ENCODE measurements at places on chromosomes 3 and 15.

DNA sequence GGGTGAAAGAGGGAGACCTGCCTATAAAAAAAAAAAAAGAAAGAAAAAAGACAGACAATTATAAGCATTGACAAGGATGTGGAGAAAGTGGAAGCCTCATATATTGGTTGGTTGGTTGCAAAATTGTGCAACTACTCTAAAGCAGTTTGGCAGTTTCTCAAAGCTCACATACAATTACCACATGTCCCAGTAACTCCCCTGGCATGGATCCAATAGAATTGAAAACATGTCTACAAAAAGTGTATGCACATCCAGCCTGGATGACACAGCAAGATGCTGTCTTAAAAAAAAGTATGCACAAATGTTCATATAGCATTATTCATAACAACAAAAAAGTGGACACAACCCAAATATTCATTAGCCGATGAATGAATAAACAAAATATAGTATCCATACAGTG is 19.5 kb downstream of the SETMAR start:
- DNase-seq = no peak

GRCh38 chr3:184583578-184584451 is 22.2 kb downstream of the EPHB3 start:
- DNase-seq = no peak

GRCh38 chr3:37921025-37921424 is 59.3 kb downstream of the CTDSPL start:
- DNase-seq = no peak

DNA sequence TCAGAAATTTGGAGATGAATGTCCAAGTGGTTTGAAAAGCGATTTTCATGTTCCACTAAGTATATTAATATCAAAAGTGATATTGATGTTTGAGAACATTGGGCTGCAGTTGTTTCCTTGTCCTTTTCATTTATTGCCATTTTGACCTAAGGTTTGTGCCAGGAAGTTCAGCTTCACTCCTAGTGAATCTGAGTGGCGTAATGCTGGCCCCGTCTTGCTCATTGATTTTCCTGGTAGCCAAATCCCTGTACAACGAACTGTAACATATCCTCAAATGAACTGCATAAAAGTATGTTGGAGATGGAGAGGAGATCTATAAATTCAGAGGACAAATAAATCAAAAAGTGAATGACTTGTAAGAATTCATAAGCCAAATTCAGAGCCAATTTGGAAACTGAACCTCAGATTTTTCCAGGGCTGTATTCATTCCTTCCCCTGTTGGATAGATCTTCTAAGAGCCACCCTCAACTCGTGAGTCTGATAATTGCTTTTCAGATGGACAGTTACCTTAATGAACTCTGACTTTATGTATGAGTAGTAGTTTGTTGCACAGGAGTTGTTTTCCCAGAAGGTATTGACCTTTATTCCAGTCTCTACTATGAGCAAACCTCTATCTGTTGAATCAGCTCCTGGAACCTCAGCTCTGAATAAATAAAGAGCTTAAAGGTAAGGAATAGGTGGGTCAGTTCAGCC is 72.8 kb downstream of the ITPR1 start:
- no peak for DNase-seq

DNA sequence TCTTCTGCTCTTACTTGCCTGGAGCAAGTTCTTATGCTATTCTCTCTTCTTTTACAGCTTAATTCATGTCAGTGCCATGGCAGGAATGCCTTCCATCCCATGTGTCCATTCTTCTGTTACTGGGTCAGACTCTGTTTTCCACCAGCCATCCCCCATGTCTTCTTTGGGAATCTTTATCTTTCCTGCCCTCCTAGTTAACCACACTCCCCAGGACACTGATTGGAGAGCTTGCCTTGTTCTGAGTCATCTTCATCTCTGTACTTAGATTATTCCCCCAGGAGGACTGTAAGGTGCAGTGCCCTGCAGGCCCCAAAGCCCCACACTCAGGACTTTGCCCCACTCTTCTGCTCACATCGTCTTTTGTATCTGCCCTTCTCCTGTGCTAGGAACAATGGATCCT is 3.6 kb downstream of the ABHD17C start:
- no peak for DNase-seq

GRCh38 chr3:44712455-44713075 is at the start of gene ZNF502:
Gene ZNF502 (plus strand): TSS chr3:44712660. CDS start chr3:44720262, 7,602 bp downstream.
- DNase-seq = peak; percentile 54

GRCh38 chr3:187066228-187066995 is 72.9 kb downstream of the RPL39L start:
- DNase-seq = peak; percentile 24

DNA sequence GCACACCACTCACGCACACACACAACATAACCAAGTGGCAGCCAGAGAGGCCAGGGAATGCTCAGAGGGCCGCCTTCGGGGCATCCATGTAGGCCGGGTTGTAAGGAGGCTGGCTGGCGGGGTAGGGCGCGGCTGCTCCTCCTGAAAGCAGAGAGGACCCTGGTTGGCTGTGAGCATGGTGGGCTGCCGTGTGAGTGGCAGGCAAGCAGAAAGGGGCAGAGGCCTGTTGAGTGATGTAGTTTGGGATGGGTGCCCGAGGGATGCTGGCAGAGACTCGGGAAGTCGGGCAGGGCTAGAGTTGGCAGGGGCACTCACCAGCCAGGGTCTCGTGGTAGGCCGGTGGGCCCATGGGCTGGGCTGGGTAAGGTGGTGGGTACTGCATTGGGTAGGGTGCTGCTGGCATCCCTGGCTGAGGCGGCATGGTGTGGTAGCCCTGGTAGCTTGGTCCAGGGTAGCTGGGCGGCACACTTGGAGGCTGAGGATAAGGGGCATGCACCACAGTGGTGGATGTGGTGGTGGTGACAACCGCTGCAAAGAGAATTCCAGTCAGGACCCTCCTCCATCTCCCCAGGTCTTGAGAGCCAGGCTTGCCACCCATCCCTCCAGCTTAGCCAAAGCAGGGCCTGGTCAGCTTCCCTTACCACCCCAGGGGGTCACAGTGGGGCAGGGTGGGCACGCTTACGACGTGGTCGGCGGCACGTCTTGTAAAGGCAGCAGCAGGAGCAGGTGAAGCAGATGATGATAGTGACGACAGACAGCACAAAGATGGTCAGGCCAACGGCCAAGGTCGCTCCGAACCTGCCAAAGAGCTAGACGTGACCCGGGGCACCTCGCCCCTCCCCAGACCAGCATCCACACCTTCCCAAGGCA is 22.7 kb downstream of the ATRIP start:
- no peak for DNase-seq

GRCh38 chr3:127037971-127038446 is 55.1 kb downstream of the PLXNA1 start:
- DNase-seq = no peak

- no peak for DNase-seq
Observed at GRCh38 chr15:82714016-82714415, 4.3 kb upstream of the AP3B2 start.

DNA sequence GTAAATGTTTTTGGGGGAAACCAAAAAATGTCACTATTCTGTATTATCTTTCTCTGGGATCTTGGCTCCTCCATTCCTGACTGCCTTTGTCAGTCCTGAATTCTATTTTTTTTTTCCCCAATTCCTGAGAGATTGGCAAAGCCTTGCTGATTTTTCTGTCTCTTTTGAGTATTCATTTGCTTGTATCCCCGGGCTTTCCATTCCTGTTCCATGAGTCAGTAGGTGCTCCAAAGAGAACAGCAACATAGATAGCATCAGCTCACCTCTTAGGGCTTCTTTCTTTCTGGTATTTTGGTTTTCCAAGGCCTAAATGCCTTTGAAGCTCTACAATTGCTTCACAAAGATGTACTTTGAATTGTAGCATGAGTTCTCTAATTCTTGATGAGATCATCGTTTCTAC is 271.7 kb upstream of the LRRC3B start:
- no peak for DNase-seq

DNA sequence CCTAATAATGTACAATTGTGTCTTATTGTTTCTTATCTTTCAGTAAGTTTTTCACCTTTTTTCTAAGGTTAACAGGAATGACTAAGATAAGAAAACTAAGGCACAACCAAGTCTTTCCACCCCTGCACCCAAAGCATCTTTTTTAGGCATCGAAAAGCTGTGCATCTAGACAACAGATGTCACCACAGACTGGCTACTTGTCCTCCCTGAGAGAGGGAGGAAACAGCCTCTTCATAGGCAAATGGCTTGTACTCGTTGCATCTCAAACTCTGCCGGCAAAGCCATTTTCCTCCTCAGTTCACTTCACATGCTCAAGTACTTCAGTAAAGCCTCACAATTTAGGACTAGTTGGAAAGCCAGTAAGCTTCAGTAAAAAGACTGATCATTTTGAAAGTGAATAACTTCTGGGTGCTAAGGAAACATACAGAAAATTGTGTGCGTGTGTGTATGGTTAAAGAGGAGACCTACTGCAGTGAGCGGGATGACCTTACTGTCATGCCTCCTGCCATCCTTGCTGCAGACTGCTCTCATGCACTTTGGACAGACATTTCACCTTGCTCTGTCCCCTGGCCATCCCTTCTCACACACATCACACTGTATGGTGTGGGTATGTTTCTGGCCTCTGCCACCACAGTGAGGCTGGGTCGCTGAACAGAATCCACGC is 36.5 kb upstream of the HACD2 start:
- DNase-seq = no peak

DNA sequence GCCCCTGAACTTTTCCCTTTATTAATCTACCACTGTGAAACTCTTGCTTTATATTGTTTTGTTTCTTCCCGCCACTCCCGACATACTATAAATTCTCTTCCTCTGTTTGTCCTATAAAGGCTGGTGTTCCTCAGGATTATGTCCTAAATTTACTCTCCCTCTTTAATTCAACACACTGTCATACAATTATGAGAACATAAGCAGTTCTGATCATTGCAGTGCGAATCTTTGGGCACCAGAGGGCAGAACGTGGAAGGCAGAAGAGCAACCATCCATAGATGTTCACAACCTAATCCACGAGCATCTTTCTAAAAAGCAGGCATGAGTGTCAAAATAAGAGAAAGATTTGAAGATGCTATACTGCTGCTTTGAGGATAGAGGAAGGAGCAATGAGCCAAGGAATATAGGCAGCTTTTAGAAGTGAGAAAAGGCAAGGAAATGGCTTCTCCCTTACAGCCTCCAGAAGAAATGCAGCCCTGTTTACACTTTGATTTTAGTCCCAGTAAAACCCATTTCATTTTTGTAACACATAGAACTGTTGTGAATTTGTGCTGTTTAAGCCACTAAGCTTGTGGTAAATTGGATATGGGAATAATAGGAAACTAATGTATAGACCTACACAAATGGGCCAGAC is 179.4 kb downstream of the GBE1 start:
- peak; percentile 2 for DNase-seq

- no peak for DNase-seq
Observed at GRCh38 chr3:186520431-186520830, 23.7 kb downstream of the CRYGS start.

- no peak for DNase-seq
Observed at GRCh38 chr3:185727873-185728272, 97.0 kb downstream of the IGF2BP2 start.

DNA sequence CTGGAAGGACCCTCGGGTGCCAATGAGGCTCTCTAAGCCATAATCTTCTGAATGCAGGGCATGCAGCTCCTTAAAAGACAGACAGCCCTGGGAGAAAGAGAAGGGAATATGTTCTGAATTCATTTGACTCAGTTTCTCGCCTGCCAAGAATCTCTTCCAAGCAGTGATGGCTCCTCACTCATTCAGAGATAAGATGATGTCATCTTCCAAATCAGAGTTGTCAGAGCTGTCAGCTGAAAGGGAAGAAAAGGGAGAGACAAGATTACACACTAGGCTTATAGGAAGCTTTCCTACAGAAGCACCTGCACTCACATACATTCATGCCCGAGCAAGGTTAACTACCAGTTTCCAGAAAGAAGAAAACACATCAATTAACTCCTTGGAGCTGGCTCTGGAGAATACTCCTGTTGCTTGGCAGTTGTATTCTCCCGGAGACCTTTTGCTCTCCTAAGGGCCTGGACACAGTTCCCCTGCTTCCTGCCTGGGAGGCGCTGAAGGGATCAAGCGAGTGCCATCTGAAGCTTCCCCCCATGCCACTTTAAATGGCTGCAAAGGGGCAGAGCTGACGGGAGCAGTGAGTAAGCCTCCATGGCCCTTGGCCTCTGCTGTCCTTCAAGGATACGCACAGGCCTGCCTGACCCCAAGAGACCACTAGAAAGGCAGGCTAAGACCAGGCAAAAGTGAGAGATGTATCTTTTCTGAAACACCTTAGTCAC is 7.7 kb downstream of the RBM15B start:
- no peak for DNase-seq

GRCh38 chr3:193030276-193030675 is 112.6 kb upstream of the MB21D2 start:
- no peak for DNase-seq

GRCh38 chr3:159929171-159930141 is 59.2 kb upstream of the IL12A start:
- DNase-seq = no peak

DNA sequence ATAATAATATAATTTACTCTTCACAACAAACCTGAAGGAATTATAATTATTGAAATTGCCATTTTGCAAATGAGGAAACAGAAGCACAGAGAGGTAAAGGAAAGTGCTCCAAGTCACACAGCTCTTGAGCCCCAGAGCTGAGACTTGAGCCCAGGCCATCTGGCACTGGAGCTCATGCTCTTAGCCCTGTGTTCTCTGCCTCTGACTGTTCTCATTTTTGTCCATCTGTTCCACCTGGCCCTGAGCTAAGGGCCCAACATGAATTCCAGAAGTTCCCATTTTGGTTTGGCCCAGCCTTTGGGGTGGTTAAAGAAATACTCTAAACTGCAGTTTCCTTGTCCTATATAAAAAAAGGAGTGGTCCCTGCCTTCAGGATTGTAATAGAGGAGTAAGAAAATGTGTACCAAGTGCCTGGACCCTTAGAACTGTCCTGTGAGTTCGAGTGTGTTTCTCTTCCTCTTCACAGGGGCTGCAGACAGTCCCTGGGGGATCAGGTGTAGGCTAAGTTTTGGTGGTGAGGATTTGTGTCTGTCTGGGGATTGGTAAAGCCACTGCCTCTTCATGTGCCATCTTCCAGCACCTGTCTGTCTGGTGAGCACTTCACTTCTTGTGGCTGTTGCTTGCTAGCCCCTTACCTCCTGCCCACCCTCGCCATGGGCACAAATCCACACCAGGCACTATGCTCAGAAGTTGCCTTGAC is 91.8 kb downstream of the DNAJB8 start:
- DNase-seq = no peak

- no peak for DNase-seq
Observed at GRCh38 chr3:197828-198491, 1.4 kb downstream of the CHL1 start.

DNA sequence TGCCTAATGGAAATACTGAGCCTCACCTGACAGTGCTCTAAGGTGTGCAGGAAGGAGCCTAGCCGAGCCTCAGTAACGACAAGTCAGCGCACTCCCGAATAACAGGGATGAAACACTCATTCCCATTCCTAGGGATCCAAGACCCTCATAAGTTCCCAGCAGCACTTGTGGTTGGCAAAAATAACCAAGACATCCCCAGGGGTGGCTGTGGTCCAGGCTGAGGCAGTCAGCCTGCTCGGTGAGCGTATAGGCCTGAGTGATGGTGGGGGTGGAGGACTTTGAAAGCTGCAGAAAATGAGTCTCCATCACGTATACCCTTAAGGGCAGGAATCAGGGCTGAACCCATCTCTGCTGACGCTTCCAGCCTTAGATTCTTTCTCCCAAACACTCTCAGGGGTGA is 120.1 kb downstream of the SMAD6 start:
- no peak for DNase-seq

- no peak for DNase-seq
Observed at GRCh38 chr3:66692766-66693150, 191.9 kb upstream of the LRIG1 start.

GRCh38 chr3:11604139-11604892 is 39.4 kb downstream of the VGLL4 start:
- DNase-seq = no peak

GRCh38 chr3:163504974-163505373 is 1573.3 kb downstream of the SI start:
- no peak for DNase-seq

- DNase-seq = peak; percentile 8
Observed at GRCh38 chr3:119352034-119352609, 57.9 kb downstream of the ARHGAP31 start.
